Stimulated activated CD4-positive, alpha-beta T cell treated with anti-CD3 and anti-CD28 coated beads, Interleukin-1b, Interleukin-23, amount 100 ng/mL, for 1 hour (primary cell): ENCODE measurements at places on chromosomes 7 and 10.

GRCh38 chr7:126210707-126211106, 1042.0 kb downstream of the GRM8 start:
- no peak for DNase-seq

- no peak for DNase-seq
These were observed 99.5 kb upstream of the MXI1 start for GRCh38 chr10:110107887-110108286.

DNA sequence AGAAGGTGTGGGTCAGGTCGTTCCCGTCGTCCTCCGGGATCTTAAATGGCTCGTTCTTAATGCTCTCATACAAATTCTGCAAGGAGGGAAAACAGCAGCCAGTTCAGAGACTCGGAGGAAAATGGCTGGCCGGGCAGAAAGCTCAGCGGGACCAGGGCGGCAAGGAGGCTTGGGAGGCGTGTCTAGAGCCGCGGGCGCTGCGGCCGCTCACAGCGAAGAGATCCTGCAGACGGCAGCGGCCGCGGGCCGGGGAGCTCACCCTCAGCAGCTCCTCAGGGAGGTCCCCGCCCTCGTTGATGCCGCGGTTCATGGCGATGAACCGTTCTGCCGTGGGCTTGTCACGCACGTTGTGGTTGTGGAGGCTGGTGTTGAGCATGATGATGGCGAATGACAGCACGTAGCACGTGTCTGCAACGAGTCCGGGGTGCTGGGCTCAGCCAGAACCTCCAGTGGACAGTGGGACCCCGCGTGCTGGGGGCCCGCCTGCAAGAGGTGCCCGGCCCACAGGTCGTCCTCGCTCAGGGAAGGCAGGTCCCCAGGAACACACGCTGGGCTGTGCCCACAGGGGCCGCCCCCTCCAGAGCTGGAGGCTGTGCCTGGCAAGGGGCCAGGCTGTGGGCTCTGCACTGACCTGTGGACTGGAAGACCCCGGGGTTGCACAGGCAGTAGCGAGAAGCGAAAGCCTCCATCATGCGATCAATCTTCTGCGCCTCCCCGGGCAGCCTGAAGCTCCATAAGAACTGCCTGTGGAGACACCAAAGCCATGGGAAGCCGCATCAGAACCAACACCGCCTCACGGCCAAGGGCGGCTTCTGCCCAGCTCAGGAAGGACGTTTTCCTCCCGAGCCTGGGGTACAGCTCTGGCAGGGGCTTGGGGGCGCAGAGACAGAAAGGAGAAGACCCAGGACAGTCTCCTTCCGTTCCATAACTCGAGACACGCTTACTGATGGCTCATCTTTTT, 101.6 kb downstream of the CYTH3 start:
- no peak for DNase-seq

GRCh38 chr7:29811586-29811985, 5.3 kb downstream of the WIPF3 start:
- no peak for DNase-seq

DNA sequence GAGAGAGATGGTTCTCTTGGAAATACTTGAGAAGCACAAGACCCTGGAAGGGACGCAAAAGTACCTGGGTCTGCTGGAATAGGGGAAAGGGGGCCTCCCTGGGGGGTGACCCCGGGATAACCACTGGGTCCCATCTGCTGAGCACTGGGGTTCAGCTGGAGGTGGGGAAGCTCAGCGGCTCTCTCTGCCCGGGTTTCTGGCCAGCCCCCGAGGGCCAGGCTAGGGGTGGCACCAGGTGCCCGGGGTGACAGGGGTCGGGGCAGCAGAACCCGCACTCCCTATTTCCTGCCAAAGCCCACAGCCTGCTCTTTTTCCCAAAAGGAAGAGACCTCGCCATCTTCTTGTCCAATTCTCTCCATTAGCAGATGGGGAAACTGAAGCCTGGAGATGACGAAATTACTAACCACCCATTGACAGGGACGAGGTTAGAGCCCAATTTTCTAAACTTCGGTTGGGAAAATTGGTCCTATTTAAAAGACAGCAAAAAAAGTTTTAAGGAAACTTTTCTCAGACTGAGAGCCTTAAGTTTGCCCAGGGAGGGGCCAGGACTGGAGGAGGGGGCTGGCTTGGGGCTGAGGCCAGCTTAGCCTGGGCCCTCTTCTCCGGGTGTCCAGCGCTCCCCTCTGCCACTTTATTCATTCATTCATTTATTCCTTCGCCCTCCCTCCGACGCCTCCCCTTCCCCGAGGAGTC, 17.8 kb upstream of the GATA3 start:
- DNase-seq, result no peak

DNA sequence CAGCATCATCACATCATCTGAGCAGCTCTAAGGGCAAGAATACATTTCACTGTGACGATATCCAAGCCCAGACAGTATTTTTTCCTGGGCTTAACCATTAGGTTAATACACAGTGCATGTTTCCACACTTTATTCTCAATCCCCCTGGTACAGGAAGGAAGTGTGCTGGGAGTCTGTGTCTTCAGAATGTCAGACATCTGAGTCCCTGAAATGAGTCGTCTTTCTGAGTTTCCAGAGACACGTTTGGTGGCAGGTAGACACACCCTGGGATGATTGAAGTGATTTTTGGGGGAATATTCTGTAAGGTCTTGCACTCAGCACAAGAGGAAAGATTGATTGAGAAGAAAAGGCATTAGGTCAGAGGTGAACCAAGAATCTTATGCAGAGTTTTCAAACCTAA, 13.1 kb upstream of the SHH start:
- no peak for DNase-seq

- no peak for DNase-seq
These were observed 826 bp downstream of the GIMAP7 start for GRCh38 chr7:150515248-150516147.

DNA sequence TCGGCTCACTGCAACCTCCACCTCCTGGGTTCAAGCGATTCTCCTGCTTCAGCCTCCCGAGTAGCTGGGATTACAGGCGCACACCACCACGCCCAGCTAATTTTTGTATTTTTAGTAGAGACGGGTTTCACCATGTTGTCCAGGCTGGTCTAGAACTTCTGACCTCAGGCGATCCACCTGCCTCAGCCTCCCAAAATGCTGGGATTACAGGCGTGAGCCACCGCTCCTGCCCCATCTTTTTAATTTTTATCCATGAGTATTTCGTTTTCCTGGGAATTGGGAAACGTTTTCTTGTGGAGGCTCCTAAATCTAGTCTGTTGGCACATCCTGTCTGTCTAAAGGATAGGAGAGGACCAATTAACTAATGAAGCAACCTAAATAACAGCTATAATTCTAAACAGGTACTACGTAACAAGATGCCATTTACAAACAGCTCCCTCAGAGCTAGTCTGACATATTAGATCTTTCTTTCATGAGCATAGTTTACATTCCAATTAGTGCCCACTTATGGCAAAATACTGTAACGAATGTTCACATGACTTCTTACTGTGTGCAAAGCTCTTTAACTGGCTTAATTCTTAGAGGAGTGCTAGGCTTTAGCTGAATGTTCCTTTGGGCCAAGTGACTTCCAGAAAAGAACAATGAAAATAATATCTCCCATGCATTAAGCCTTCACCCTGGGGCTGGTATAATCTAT, 151.0 kb upstream of the YAE1 start:
- DNase-seq, result no peak

DNA sequence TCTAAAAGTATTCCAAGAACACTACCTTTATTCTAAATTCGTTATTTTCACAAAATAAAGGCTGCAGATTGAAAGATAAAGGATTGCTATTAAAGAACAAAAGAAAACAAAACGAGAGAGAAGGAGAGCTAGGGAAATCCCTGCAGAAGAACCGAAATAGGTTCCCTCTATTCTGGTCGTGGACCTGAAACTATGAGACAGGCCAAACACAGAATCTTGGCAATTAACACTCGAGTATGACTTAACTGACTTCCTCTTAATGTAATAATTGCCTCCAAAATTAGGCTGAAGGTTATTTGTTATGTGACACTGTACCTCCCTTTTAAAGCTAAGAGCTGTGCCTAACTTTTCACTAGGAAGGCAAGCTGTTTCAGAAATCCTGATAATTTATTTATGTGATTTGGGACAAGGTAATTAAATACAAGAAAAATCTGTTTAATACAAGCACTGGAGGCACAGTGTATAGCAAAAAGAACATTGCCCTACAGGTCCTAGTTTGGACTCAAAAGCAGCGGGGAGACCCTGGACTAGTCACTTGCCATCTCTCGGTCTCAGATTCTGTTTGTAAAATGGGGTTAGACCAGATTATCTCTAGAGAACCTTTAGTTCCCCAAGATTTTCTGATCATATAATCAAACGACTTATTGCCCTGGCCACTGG, 11.6 kb downstream of the NAMPT start:
- no peak for DNase-seq

- no peak for DNase-seq
These were observed 254.8 kb downstream of the HTR7 start for GRCh38 chr10:90602862-90603610.

DNA sequence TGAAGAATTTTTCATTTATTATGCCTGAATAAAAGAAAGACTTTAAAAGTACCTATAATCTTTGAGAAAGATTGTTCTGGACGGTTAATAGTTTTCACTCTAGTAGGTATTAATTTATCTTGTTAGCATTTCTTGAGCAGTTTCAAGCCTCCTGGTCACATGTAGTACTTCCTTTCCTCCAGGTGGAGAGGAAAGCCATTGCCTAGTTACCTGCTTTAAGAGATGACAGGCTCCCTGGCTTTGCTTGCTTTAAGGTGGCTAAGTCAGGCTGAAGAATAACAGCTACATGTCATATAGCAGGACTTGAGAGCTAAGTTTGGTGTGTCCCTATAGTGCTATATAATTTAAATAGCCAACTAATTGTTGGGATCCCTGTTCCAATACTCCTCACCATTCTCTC, 160.2 kb downstream of the CDK14 start:
- no peak for DNase-seq

GRCh38 chr7:96837593-96837992, 127.9 kb upstream of the SEM1 start:
- no peak for DNase-seq
